ENCODE measurements at places on chromosomes 2 and 18.

GRCh38 chr18:24022161-24022560, 7.6 kb downstream of the TTC39C start:
- no peak for DNase-seq

GRCh38 chr2:233447506-233448219, 93.4 kb downstream of the DGKD start:
- no peak for DNase-seq

DNA sequence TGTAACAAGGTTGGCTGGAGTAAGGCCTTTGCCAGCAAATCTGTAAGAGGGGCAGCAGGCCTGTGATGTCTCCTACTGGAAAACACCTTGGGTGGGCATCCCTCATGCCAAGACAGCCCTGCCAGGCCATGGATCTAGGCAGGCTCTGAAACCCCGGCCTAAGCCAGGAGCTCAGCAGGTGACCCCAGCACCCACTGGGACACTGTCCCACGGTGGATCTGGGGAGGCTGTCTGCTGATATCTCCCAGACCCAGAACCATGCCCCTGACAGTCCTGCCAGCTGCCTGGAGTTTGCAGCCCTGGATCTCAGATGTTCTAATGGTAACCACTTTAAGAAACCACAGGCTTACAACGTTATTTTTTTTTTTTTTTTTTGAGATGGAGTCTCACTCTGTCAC, 117.7 kb downstream of the ZNF516 start:
- no peak for DNase-seq

GRCh38 chr2:179917272-179917671, 55.9 kb upstream of the ZNF385B start:
- no peak for DNase-seq

DNA sequence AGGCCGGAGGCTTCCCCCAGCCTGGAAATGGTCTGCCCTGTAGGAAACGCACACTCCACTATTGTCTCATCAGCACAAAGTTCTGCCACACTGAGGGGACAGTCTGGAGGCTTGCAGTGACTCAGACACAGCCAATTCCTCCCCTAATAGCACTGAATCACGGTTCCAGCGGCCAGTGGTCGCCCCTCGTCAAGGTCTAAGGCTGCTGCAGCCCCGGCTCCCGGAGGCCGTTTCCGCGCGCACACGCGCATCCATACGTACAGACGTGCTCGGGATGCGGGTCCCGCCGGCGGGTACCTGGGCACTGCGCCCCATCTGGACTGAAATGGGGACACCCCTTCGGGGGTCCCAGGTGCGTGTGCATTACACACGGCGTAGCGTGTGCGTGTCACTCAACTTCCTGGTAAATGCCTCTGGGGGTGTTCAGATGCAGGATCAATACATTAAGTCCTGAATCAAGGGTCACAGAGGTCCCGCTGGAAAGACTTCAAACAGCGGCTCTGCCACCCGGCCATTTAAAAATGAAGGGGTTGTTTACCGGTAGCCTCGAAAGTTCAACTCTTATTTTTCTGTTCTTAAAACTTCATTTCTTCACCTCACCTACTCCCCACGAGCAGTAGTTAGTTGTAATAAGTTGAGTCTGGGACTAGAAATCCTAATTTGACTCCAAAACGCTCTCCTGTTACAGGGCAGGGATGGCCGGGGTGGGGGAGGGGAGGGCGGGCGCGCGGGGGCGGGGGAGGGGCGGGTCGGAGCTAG, 572 bp upstream of the ZNF516 start:
- DNase-seq: no peak

GRCh38 chr18:23784832-23785245, 95.6 kb downstream of the LAMA3 start:
- no peak for DNase-seq

- DNase-seq: no peak
Measured at GRCh38 chr2:49719241-49719640, 564.9 kb upstream of the FSHR start.

- no peak for DNase-seq
Measured at GRCh38 chr2:144217853-144218633, 301.9 kb downstream of the ZEB2 start.

DNA sequence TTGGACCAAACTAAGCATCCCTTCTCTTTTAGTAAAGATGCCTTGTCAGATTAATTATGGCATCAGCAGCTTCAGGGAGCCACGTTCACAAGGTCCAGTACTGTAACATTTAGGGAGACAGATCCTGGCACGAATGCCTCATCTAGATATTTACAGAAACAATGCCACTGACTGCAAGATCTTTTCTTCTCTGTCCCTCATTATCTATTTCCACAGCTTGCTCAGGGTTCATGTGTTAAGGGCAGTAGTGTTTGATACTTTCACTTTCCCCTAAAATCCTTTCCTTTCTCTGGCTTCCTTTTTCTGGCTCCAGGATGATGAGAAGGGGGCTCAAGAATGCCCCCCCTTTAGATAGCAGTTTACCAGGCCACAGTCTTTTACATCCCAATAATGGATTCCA, 393.9 kb downstream of the BCL11A start:
- no peak for DNase-seq

DNA sequence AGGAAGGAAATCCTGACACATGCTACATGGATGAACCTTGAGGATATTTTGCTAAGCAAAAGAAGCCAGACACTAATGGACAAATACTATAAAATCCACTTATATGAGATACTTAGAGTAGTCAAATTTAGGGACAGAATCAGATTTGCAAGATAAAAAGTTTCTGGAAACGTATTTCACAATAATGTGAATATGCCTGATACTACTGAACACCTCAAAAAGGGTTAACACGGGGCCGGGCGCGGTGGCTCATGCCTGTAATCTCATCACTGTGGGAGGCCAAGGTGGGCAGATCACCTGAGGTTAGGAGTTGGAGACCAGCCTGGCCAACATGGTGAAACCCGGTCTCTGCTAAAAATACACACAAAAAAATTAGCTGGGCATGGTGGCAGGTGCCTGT, 1.7 kb upstream of the RMC1 start:
- no peak for DNase-seq

DNA sequence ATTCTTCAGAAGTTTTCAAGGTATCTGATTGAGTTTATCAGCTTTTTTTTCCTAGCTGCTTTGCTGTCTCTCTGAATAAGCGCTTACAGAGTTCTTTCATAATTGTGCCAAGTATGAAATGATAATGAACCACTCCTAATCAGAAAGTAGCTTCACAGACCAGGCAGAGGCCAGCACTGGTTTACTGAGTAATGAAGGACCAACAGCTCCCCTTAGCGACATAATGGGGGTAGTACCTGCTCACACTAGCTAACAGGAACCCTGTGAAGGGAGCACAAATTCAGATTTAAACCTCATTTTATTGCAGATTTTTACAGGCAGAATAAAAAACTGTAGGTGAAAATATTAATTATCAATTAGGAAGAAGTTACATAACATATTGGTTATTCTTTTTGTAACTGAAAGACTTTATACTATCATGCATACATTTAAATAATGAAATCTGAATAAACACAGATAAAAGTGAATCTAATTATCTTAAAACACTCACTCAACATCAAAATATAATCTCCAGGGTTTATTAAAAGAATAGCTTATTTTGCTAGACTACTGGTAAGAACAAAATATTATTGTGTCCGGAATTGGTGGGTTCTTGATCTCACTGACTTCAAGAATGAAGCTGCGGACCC, 53.7 kb upstream of the LRRC30 start:
- DNase-seq: no peak

GRCh38 chr2:30979822-30980245, 158.4 kb downstream of the GALNT14 start:
- no peak for DNase-seq

GRCh38 chr2:79771493-79771892, 258.6 kb downstream of the CTNNA2 start:
- no peak for DNase-seq

GRCh38 chr2:214774108-214774507, 35.4 kb downstream of the BARD1 start:
- DNase-seq: no peak

Measured in activated gamma-delta T cell treated with anti-CD3 and anti-CD28 coated beads, Interleukin-2, amount 50 U/mL, for 16 hours (primary cell).